ENCODE measurements at places on chromosomes 3 and 15.

GRCh38 chr3:46489381-46489780, 8.4 kb upstream of the RTP3 start:
- no peak for DNase-seq

DNA sequence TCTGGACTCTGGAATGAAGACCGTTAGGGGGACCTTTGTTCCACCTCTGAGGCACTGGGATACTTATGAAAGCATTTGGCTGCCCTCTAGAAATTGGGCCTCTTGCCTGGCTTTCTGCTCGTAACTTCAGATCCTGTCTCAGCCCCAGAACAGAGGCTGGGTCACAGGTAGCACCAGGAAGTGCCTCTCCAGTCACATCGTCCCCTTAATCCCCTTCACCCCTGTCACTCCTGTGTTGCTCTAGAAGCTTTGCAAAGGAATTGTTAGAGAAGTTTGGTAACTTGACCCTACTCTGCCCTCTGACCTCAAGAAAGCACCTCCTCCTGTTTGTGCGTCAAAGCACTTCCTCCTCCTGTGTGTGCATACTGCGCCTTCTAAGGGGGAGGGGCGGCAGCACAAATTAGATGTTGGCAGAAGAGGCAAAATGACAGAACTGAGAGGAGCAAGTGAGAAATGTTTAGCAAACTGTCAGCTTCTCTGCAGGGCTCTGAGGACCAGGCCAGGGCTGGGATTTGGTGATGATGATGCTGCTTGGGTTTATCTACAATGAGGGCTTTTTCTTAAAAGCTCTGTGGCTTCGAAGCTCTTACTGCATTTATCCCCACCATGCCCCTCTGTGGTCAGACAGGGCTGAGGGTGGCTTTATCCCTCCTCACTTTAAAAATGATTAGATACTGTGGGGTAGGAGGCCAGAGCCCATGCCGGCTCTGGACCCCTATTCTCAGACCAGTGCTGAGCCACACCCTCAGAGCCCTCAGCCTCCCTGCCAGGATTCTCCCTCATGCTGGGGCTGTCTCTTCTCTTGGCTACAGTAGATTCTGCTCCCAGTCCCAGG, 76.2 kb downstream of the LARS2 start:
- DNase-seq, result no peak

GRCh38 chr3:143000528-143000927, 842 bp upstream of the U2SURP start:
- DNase-seq, result no peak

GRCh38 chr15:39580485-39581241, at the start of gene THBS1:
TSS of gene THBS1 (plus strand) at chr15:39581079. CDS start at chr15:39581858, 779 bp downstream.
- DNase-seq, result peak; percentile 26

- DNase-seq, result no peak
These were observed 49.0 kb upstream of the OSBPL11 start for GRCh38 chr3:125644036-125645005.

GRCh38 chr3:191568206-191568605, 107.2 kb downstream of the PYDC2 start:
- no peak for DNase-seq

GRCh38 chr15:52517014-52517413, 11.7 kb downstream of the MYO5A start:
- DNase-seq, result no peak

Data from NCI-H1048 (cell line).